ENCODE measurements at places on chromosomes 11 and 22.

DNA sequence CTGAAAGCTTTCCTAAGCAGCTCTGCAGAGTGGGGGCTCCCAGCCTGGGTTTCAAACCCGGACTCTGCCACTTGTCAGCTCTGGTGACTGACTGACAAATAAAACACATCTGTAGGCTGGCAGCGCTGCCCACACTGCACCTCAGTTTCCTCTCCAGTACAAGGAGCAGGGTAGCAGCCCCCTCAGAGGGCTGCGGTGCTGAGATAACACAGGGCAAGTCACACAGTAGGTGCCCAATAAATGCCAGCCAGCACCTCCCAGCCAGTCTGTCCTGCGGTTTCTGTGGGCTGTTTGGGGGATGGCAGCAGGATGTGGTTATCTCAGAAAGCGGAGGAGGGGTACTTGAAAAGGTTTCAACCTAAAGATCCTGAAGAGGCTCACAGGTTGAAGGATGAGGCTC is 1.5 kb downstream of the SYT12 start:
- DNase-seq: no peak

- no peak for DNase-seq
Measured at GRCh38 chr11:63843041-63843440, 4.1 kb downstream of the MARK2 start.

DNA sequence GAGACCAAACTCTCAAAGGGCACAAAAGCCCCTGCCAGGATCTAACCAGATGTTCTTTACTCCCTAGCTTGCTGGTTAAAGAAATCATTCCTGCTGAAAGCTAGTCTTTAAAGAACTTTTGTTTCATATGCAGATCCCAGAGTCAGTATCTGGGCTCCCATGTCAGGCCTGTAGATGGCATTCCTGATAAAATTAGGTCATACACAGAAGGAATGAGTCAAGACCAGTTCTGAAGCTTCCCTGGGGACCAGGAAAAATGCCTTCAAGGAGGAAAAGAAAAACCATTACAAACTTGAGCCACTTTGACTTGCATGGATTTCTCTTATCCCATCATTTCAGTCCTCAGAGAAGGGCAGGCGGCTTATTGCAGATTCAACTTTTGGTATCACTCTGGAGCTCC is 5.9 kb downstream of the DBX1 start:
- DNase-seq: no peak

GRCh38 chr11:82823647-82824619 is 76.3 kb downstream of the PRCP start:
- peak; percentile 45 for DNase-seq

- no peak for DNase-seq
Measured at GRCh38 chr22:27131346-27131745, 474.0 kb downstream of the MIAT start.

- DNase-seq: no peak
Measured at GRCh38 chr22:32232191-32232830, 22.8 kb downstream of the SLC5A4 start.

- no peak for DNase-seq
Measured at GRCh38 chr11:21622995-21623394, 569.9 kb upstream of the ANO5 start.

All from NCI-H146 (cell line).